Right cardiac atrium (tissue), 5 donors: ENCODE measurements at places on chromosomes 16 and 17.

GRCh38 chr17:57925361-57925990 lies 29.7 kb downstream of the CUEDC1 start:
- no peak for DNase-seq

DNA sequence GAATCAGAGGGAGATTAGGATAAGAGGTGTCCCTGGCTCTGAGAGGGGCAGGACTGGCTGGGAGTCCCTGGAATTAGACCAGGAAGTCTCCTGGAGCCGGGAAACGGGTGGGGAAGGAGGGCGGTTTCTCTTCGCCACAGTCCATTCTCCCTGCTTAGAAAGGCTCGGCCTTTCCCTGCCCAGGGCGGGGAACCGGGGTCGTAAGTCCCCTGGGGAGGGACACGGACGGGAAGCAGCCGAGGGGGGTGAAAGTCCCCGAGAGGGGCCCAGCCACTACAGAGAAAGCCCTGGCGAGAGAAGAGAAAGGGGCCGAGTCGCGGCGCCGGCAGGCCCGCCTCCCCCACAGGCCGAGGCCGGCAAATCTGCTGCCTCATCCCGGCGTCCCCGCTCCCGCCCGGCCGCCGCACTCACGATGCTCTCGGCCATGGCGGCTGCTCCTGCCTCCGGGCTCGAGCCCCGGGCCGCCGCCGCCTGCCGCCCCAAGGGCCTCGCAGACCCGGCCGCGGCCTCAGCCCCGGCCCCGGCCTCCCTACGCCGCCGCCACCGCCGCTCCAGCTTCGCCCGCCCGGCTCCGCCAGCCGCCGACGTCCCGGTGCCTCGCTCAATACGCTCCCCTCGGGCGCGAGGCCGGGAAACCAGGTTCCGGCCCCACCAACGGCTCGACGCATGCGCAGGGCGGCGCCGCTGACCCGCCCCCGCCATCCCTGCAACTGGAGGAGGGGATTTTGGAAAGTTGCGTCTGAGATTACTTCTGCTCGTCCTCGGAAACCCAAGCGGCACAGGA lies at the start of the genes NPLOC4 and TSPAN10:
Gene NPLOC4 (minus strand): TSS at position 608 of the 784 bp plus-strand sequence. CDS start 182 bp downstream, at position 426.
Gene TSPAN10 (plus strand): TSS at position 692 of the 784 bp plus-strand sequence. CDS start 5,217 bp downstream, outside the sequence.
- DNase-seq, result peak; percentile 95

- peak; percentile 54 for DNase-seq
These were observed 12.6 kb upstream of the RPL38 start for GRCh38 chr17:74190807-74191406.

DNA sequence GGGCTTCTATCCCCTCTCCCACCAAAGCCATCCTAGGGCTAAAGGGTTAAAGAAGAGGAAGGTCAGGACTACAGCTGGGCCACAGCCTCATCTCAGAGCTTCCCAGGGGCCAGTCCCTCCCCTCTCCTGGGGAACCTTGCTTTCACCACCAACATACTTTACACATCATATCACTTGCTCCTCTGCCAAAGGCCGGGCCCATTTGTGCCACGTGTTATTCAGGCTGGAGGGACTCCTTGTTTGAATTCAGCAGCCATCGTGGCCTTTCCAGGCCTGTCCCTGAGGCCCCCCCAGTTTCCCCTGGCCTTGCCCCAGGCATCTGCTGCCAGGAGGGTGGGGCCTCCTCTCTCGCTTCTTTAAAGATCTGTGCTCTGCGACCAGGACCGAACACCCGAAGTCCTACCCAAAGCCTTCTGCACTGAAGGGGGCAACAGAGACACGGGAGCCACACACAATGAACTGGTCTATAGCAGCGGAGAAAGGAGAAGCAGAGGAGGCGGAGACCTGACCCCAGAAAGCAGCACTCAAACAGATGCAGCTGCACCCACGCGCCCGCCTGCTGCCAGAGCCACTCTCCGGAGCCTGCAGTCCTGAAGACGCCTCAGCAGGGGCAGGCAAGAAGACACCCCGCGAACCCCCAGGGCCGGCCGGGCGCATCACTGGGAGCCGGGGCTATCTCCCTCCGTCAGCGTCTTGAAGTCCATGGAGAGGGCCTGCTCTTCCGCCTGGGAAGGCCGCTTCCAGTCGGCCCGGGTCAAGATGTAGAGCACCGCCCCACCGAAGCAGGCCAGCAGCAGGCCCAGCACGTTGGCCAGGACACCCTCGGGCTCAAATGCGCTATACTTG lies 12.1 kb downstream of the CYB561 start:
- peak; percentile 92 for DNase-seq

GRCh38 chr17:29573871-29574731 lies 5.6 kb downstream of the TP53I13 start:
- peak; percentile 52 for DNase-seq
